CD8-positive, alpha-beta memory T cell (primary cell): ENCODE measurements at places on chromosomes 1 and 21. TPM values are rescaled to one million over a fixed set of nuclear protein-coding genes. Genes with fewer than 3 reads are reported as not detected.

DNA sequence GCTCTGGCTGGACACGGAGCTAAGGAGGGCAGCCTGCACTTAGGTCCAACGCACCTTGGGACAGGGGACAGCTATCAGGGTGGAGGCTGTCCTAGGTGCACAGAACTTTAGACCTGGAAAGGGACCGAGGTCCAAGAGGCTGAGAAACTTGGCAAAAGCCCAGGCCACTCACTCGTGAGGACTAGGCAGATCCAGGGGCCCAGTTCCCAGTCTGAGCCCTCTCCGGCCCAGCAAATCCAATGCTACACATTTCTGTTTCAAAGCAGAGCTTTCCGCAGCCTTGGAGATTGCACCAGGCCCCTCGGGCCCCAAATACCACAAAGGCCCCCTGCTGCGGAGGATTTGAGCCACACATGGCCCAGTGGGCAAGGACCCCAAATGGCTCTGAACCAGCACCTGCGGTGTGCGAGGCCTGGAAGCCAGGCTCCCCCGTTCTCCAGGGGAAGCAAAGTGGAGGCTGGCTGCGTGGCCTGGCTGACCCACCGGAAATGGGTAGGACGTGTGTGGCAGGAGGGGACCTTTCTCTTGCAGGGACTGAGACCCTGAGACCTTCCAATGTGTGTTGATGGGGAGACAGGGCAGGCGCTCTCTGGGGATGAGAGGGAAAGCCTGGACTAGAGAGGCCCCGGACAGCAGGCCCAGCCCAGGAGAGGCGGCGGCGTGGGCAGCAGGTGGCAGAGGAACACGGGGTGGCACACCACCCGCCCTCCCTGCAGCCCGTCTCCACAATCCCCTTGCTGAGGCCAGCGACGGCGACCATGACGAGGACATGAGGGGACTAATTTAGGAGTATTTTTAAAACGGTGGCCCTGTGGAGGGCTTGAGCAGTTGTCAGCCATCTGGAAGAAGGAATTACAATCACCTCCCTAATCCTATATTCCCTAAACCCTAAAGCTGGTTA is 118.7 kb downstream of the CASZ1 start:
- no peaks in the 10 kb centered on the region for H3K36me3 ChIP-seq
- no peak overlapping the region for H3K27ac ChIP-seq
- no peak for DNase-seq
- H3K4me1 ChIP-seq = no peaks in the 10 kb centered on the region

GRCh38 chr1:162901243-162901642 is 40.3 kb upstream of the CCDC190 start:
- no peaks in the 10 kb centered on the region for H3K27me3 ChIP-seq
- no peak overlapping the region for H3K27ac ChIP-seq
- no peaks in the 10 kb centered on the region for H3K4me1 ChIP-seq
- H3K36me3 ChIP-seq = no peaks in the 10 kb centered on the region

The KCNC4 gene
- total RNA-seq = 6.4 TPM

The C1orf210 gene
- not detected for total RNA-seq

GRCh38 chr1:179807691-179808485 is 64.8 kb downstream of the FAM163A start:
- H3K27me3 ChIP-seq = no peaks in the 10 kb centered on the region
- peaks cover 3% of the 10 kb centered on the region for H3K4me1 ChIP-seq
- H3K27ac ChIP-seq = no peak overlapping the region
- no peaks in the 10 kb centered on the region for H3K36me3 ChIP-seq
- DNase-seq = no peak

GRCh38 chr1:107247679-107248078 is 106.8 kb downstream of the NTNG1 start:
- DNase-seq = no peak
- no peaks in the 10 kb centered on the region for H3K27me3 ChIP-seq
- H3K4me3 ChIP-seq = no peak overlapping the region

DNA sequence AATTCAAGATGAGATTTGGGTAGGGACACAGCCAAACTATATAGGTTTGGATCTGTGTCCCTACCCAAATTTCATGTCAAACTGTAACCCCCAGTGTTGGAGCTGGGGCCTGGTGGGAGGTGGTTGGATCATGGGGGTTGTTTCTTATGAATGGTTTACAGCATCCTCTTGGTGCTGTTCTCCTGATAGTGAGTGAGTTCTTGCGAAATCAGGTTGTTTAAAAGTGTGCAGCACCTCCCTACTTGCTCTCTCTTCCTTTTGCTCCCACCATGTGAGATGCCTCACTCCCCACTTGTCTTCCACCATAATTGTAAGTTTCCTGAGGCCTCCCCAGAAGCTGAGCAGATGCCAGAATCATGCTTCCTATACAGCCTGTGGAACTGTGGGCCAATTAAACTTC is 17.3 kb downstream of the ODF2L start:
- no peak overlapping the region for H3K4me3 ChIP-seq
- H3K4me1 ChIP-seq = no peaks in the 10 kb centered on the region
- H3K27ac ChIP-seq = no peak overlapping the region
- H3K27me3 ChIP-seq = no peaks in the 10 kb centered on the region
- H3K36me3 ChIP-seq = peaks cover 12% of the 10 kb centered on the region

DNA sequence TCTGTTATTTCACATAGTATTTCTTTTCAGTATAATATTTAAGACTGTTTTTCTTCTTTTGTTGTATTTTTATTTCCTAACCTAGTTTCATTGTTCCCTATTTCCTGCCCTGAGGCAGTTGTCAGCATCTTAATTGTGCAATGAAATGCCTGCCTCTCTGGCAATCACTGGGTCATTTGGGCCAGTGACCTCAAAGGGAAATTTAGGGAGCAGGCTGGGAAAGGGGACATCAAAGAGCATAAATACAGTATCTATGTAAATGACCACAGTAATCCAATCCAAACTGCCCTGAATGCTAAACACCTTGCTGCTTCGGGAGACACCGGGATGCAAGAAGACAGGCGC is 147.8 kb downstream of the TLR5 start:
- DNase-seq = no peak
- H3K27ac ChIP-seq = no peak overlapping the region
- no peaks in the 10 kb centered on the region for H3K27me3 ChIP-seq

The NTNG1 gene
- total RNA-seq = not detected

DNA sequence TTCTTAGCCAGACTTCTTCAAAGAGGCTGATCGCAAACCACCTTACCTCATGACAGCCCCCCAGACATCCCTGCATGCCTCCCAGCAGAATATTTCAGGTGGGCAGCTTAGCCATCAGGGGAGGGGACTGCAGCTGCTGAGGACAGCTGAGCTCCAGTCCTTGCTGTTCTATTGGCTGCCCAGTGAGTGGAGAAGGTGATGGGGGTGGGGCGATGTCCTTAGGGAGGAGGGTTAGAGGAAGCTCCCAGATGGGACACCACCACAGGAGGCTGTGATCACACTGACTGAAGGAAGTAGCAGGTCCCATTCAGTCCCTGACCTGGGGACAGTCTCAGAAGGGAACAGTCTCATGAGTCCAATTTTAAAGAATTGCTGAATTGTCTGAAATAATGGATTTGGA is 38.3 kb downstream of the GJA5 start:
- H3K4me1 ChIP-seq = peaks cover 4% of the 10 kb centered on the region
- no peak overlapping the region for H3K4me3 ChIP-seq
- H3K27me3 ChIP-seq = peaks cover 9% of the 10 kb centered on the region
- no peak overlapping the region for H3K27ac ChIP-seq

The SYT14 gene
- total RNA-seq = not detected

The FNDC5 gene
- total RNA-seq = not detected

- H3K4me3 ChIP-seq = no peak overlapping the region
- H3K36me3 ChIP-seq = no peaks in the 10 kb centered on the region
- DNase-seq = no peak
- no peak overlapping the region for H3K27ac ChIP-seq
- H3K4me1 ChIP-seq = no peaks in the 10 kb centered on the region
- no peaks in the 10 kb centered on the region for H3K27me3 ChIP-seq
Observed at GRCh38 chr1:52944566-52944965, 17.5 kb downstream of the SCP2 start.

GRCh38 chr1:48028218-48029069 is 31.3 kb upstream of the TRABD2B start:
- H3K27ac ChIP-seq = no peak overlapping the region
- no peaks in the 10 kb centered on the region for H3K27me3 ChIP-seq
- no peak for DNase-seq
- H3K4me3 ChIP-seq = no peak overlapping the region

GRCh38 chr1:206768472-206769303 is 1.9 kb upstream of the IL19 start:
- no peaks in the 10 kb centered on the region for H3K36me3 ChIP-seq
- H3K27ac ChIP-seq = no peak overlapping the region
- DNase-seq = no peak

The CTH gene
- 9.5 TPM for total RNA-seq

DNA sequence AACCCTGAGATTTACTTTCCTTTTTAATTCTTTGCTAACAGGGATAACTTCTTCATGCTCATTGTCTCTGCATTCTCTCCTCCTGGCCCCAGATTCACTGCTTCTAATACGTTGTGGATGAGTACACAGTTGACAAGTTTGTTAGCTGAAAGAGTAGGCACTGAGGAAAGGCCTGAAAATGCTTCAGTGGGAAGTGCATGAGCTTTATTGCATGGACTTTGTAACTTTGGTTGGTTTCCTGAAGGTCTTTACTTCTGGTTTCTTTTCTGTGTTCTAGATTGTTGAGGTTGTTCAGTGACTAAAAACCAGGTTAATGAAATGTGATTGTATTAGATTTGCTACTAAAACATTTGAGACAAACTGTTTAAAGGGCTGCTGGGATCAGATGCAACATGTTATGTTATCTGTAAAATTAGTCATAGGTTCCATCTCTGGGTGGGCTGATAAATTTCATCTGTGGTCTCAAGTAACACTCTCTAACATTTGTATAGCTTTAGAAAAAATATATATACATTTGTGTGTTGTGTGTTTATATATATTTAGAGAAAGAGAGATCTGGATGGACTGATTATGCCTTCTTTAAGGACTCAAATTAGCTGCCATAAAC is 19.1 kb downstream of the LRIG2 start:
- H3K36me3 ChIP-seq = peaks cover 20% of the 10 kb centered on the region
- no peak overlapping the region for H3K27ac ChIP-seq
- no peak for DNase-seq
- no peak overlapping the region for H3K4me3 ChIP-seq

The USH2A gene
- total RNA-seq = not detected

- H3K36me3 ChIP-seq = no peaks in the 10 kb centered on the region
- no peak overlapping the region for H3K4me3 ChIP-seq
- H3K27ac ChIP-seq = no peak overlapping the region
- no peaks in the 10 kb centered on the region for H3K4me1 ChIP-seq
- no peaks in the 10 kb centered on the region for H3K27me3 ChIP-seq
- no peak for DNase-seq
Observed at GRCh38 chr1:6950001-6950765, 164.9 kb downstream of the CAMTA1 start.

GRCh38 chr1:26582836-26583460 is 53.4 kb downstream of the RPS6KA1 start:
- H3K36me3 ChIP-seq = no peaks in the 10 kb centered on the region
- no peak overlapping the region for H3K27ac ChIP-seq
- no peak overlapping the region for H3K4me3 ChIP-seq
- DNase-seq = no peak

DNA sequence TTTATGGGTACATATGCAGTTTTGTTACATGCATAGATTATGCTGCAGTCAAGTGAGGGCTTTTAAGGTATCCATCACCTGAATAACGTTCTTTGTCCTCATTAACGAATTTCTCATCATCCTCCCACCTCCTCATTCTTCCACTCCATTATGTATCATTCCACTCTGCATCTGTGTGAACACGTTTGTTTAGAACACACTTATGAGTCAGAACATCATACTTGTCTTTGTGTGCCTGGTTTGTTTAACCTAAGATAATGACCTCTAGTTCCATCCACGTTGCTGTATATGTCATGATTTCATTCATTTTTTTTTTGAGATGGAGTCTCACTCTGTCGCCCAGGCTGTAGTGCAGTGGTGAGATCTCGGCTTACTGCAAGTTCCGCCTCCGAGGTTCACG is 6.7 kb upstream of the MPC2 start:
- peaks cover under 1% of the 10 kb centered on the region for H3K4me1 ChIP-seq
- no peak overlapping the region for H3K4me3 ChIP-seq
- no peaks in the 10 kb centered on the region for H3K27me3 ChIP-seq
- H3K27ac ChIP-seq = no peak overlapping the region
- H3K36me3 ChIP-seq = no peaks in the 10 kb centered on the region
- DNase-seq = no peak

DNA sequence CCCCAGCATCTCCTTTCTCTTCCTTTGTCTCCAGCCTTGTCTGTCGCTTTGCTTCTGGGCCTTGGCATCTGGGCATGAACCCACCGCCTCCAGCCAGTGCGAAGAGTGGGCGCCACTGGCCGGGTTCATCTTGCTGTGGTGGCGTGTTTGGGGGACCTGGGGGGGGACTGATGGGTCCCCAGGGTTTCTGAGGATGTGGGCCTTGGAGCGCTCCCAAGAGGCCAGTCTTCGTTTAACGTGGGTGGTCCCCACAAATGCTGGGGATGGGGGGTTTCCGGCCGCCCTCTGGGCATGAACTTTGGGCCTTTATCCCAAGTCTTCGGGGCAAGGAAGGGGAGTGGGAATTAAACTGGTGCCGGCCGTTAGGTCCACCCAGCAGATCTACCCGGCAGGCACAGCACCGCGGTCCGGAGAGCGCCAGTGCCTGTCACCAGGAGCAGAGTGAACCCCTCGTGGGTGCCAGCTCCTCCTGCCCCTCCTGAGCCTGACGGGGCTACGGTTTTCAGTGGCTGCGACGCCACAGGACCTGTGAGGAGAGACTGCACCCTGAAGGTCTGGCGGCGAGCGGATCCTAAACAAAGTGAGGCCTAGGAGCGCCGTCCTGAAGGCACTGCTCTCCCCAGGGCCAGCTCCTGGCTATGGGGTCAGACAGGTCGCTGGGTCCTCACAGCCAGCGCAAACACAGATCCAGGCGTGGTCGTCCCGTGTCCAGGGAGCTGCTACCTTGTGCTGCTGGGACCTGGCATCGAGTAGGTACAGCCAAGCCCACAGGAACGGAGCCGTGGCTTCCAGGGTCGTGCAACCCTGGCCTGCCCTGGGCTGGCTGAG is 12.1 kb upstream of the C1orf174 start:
- H3K27ac ChIP-seq = no peak overlapping the region
- H3K27me3 ChIP-seq = no peaks in the 10 kb centered on the region
- no peaks in the 10 kb centered on the region for H3K4me1 ChIP-seq
- H3K4me3 ChIP-seq = no peak overlapping the region
- no peaks in the 10 kb centered on the region for H3K36me3 ChIP-seq

GRCh38 chr1:172809750-172810149 is 150.8 kb downstream of the FASLG start:
- no peak overlapping the region for H3K4me3 ChIP-seq
- no peaks in the 10 kb centered on the region for H3K27me3 ChIP-seq
- H3K4me1 ChIP-seq = no peaks in the 10 kb centered on the region
- H3K36me3 ChIP-seq = no peaks in the 10 kb centered on the region

The VCAM1 gene
- 3.5 TPM for total RNA-seq

- no peak overlapping the region for H3K4me3 ChIP-seq
- no peaks in the 10 kb centered on the region for H3K36me3 ChIP-seq
- no peak overlapping the region for H3K27ac ChIP-seq
- H3K27me3 ChIP-seq = no peaks in the 10 kb centered on the region
- DNase-seq = no peak
Observed at GRCh38 chr1:244065960-244066388, 14.9 kb downstream of the ZBTB18 start.

The PLA2G2F gene
- total RNA-seq = not detected

- DNase-seq = no peak
- H3K27me3 ChIP-seq = no peaks in the 10 kb centered on the region
- H3K4me1 ChIP-seq = no peaks in the 10 kb centered on the region
- no peaks in the 10 kb centered on the region for H3K36me3 ChIP-seq
- H3K27ac ChIP-seq = no peak overlapping the region
Observed at GRCh38 chr1:84366786-84367185, 31.5 kb upstream of the DNASE2B start.

- peaks cover 10% of the 10 kb centered on the region for H3K4me1 ChIP-seq
- H3K36me3 ChIP-seq = no peaks in the 10 kb centered on the region
- H3K27me3 ChIP-seq = no peaks in the 10 kb centered on the region
- no peak overlapping the region for H3K4me3 ChIP-seq
- no peak for DNase-seq
Observed at GRCh38 chr1:59154401-59154800, 142.5 kb upstream of the FGGY start.

The TAS1R3 gene
- 0.62 TPM for total RNA-seq

The TOR1AIP1 gene
- total RNA-seq = 52.6 TPM
